Large intestine (tissue), 12 donors: ENCODE measurements at places on chromosomes 6 and 20.

DNA sequence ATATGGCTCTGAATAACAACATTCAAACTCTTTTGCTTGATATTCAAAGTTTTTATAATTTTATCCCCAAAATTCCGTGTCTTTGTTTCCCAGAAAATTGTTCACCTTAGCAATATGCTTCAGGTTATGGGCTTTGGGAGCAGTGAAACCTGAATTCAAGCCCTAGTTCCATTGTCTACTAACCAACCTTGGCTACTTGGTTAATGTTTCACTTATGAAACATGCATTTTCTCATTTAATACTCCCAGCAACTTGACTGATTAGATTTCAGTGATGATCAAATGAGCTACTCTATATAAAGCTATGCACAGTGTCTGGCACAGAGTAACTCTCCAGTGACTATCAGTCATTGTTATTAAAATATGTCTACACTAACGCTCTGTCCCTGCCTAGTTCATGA, 192.2 kb upstream of the TENT5A start:
- DNase-seq: no peak

DNA sequence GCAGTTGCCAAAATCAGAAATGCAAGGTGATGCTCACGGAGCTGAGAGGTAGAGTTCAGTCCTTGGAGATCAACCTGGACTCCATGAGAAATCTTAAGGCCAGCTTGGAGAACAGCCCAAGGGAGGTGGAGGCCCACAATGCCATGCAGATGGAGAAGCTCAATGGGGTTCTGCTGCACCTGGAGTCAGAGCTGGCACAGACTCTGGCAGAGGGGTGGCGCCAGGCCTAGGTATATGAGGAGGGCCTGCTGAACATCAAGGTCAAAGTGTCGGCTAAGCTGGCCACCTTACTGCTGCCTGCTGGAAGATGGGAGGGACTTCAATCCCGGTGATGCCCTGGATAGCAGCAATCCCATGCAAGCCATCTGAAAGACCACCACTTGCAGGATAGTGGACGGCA, 23.9 kb upstream of the FUT9 start:
- no peak for DNase-seq

- no peak for DNase-seq
These were observed 238.1 kb downstream of the HAO1 start for GRCh38 chr20:7702141-7702540.

GRCh38 chr6:145814035-145814500, 527 bp downstream of the FBXO30 start:
- DNase-seq: peak; percentile 9

GRCh38 chr20:14915356-14915755, 577.9 kb upstream of the FLRT3 start:
- no peak for DNase-seq
